Dermis lymphatic vessel endothelial cell (primary cell): ENCODE measurements at places on chromosomes 3 and 15. TPM values are rescaled to one million over a fixed set of nuclear protein-coding genes. Genes with fewer than 3 reads are reported as not detected.

The EIF3J gene
- total RNA-seq, result 36.7 and 49.6 TPM in 2 replicates

The LIPH gene
- under 0.01 and 0.11 TPM in 2 replicates for total RNA-seq

The TUSC7 gene
- total RNA-seq, result not detected in 2 replicates

The CASR gene
- not detected in 2 replicates for total RNA-seq

The ALG1L2 gene
- total RNA-seq, result not detected in 2 replicates

The NEDD4 gene
- 22.9 and 32.7 TPM in 2 replicates for total RNA-seq

The DNAJA4 gene
- total RNA-seq, result 0.86 and 1.3 TPM in 2 replicates

The TPM1 gene
- 164 and 181 TPM in 2 replicates for total RNA-seq

The PLSCR5 gene
- not detected in 2 replicates for total RNA-seq
